Iris pigment epithelial cell (primary cell): ENCODE measurements at places on chromosomes 4 and X.

- peak; percentile 37 for DNase-seq
Observed at GRCh38 chrX:107566604-107567262, 61.6 kb upstream of the PRPS1 start.

DNA sequence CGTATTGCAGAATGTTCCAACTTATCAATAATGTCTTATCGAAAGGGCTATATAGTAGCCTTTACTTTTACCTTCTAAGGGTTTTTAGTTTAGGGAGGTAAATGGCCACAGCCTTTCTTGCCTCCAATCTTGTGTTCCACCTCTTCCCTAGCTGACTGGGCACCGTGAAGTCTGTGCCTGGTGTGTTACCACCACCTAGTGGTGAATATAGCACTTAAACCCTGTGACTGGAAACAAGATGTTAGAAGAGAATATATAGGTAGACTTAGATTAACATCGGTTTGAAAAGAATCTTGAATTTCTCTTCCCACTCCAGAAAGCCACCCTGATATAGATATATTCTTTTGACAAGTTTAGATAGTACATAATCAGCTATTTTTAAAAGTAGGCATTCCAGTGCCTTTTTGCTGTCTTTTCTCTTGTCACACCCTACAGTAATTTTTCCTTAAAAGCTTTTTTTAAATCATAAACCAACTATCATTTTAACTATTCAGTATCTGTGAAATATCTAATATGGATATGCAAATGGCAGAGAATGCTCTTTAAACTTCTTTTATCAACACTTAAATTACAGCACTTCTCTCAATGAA is 27.8 kb upstream of the ADH7 start:
- DNase-seq, result peak; percentile 73

GRCh38 chr4:16594128-16594527 is 304.3 kb downstream of the LDB2 start:
- no peak for DNase-seq

GRCh38 chr4:159131564-159131963 is 28.7 kb downstream of the RAPGEF2 start:
- DNase-seq, result no peak

DNA sequence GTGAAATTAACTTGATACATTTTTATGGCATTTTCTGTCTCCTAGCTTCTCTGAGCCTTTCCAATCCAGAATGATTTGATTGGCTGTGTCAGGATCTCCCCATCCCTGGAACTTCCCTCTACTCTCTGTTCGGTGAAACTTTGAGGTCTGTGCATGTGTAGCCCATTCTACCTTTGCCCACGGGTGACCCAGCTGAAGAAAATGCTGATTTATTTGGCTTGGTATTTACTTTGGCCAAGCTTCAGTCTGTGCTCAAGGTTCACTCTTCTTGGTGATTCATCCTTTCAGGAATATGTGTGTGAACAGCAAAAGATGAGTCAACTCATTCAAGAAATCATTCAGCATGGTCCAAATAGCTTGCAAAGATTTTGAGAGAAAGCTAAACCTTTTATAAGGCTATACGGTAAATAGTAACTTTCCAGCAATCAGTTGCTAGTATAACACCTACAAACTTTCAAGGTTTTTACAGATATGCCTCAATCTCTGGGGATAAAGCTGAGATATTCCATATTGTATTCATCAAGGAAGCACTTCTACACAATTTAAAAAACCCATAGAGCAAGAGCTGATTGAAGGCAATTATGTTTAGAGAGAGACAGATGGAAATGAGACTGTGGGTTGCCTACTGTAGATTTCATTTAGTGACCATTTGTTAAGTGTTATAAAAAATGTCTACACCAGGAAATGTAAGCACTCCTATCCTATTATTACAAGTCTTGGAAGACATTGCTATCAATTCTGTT is 233.9 kb upstream of the CXXC4 start:
- DNase-seq, result peak; percentile 92

- DNase-seq, result peak; percentile 26
Observed at GRCh38 chr4:185470501-185471195, 885 bp downstream of the CCDC110 start.

GRCh38 chr4:186825069-186825468 is 101.4 kb upstream of the FAT1 start:
- DNase-seq, result no peak

DNA sequence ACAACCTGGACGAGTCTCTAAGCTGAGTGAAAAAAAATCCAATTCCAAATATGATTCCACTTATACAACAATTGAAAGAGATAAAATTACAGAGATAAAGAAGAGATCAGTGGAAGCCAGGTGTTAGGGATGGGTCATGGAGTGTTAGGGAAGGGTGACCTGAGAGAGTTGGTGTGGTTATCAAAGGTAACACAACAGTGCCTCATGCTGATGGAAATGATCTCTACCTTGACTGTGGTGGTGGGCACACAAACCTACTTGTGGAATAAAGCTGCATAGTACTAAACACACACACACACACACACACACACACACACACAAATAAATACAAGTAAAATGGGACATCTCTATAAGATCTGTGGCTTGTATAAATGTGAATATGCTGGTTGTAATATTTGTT is 26.0 kb downstream of the BEND2 start:
- no peak for DNase-seq

DNA sequence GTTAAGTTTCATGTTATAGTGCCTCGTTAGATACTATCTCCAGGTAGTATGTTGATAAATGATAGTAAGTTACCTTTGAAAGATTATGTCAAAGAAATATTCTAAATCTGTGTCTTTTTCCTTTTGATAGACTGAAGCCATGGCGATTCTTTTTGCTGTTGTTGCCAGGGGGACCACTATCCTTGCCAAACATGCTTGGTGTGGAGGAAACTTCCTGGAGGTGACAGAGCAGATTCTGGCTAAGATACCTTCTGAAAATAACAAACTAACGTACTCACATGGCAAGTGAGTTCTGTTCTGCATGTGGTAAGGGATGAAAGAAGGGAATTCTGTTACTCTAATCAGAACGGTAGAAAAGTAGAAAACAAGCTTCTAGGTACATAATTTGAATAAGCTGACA is 8.2 kb downstream of the VAMP7 start:
- no peak for DNase-seq

DNA sequence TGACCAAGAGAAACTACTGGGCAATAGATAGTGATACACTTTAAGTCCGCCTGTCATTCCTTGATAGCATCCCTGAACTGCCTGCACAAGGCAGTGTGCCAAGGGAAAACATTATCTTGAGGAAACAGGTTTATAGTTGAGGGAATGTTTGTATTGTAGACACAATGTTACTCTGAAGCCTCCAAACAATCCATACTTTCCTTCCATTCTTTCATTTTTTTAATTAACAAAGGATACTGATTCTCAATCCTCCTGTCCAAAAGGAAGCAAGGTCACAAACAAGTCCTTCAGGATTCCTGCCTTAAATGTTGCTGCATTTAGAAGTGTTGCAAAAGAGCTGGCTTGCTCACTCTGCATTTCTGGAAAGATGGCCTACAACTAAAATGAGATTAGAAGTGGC is 61.7 kb upstream of the PRSS48 start:
- no peak for DNase-seq

DNA sequence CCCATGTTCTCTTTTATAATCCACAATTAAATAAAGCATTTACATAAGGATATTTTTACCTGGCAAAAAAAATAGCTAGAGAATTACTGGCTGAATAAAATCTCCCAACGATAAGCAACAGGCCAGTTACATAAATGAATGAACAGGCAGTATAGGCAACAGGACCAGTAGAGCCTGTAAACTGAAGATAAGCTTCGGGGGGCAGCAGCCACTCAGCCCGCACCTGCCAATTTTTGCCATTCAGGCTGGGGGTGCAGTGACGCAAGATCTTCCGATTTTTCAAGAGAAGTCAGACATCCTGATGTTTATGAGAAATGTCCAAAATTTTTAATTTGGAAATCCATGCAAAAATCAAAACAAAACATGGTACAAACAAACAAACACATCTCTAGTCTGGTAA is 49.0 kb upstream of the CDKN2AIP start:
- DNase-seq, result no peak

GRCh38 chrX:112968351-112969133 is 127.9 kb upstream of the AMOT start:
- DNase-seq, result no peak

DNA sequence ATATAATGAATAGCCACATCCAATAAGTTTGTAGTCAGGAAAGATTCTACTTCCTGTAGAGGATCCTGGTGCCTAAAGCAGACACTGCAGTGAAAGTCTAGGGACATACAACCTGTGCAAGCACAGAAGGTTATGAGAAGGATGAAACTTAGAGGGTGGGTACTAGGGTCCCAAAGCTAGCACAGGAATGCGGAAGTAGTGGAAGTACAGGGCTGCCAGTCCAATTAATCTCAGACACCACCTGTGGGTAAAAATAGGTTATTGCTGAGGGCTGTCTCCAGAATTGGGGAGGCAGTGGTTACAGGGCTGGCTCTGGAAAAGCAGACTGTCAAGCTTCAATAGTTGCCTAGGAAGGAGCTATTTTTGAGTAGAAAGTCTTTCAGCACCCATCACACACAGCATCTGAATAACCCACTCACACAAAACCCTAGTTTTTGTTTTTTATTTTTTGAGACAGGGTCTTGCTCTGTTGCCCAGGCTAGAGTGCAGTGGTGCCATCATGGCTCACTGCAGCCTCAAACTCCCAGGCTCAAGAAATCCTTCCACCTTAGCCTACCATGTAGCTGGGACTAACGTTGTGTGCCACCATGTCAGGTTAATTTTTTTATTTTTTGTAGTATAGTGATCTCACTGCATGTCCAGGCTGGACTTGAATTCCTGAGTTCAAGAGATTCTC is 50.8 kb upstream of the ELF2 start:
- no peak for DNase-seq
